ENCODE measurements at places on chromosomes 13 and 19. TPM values are rescaled to one million over a fixed set of nuclear protein-coding genes. Genes with fewer than 3 reads are reported as not detected.
A peak's percentile ranks its signal among the peaks of the same experiment; 100 is the strongest.

DNA sequence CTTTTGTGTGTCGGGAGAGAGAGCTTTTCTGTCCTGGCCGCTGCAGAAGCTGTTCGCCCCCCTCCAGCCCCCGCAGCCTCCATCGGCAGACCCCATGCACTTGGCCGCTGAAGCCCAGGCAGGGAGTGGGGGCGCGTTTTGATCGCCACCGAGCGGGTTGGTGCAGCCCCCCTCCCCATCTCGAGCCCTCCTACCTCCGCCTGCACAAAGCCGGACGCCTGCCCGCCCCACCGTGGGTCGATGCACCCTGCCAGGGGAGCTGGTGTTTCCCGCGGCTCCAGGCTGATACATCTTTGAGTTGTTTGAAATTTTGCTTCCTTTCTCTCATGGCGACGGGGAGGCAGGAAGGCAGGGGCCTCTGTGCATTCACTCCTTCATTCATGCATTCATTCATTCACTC is 16.4 kb upstream of the ONECUT3 start:
- no peaks in the 10 kb centered on the region for H3K36me3 ChIP-seq
- H3K4me3 ChIP-seq, result no peak overlapping the region
- no peak overlapping the region for H3K27ac ChIP-seq
- H3K4me1 ChIP-seq, result no peaks in the 10 kb centered on the region

DNA sequence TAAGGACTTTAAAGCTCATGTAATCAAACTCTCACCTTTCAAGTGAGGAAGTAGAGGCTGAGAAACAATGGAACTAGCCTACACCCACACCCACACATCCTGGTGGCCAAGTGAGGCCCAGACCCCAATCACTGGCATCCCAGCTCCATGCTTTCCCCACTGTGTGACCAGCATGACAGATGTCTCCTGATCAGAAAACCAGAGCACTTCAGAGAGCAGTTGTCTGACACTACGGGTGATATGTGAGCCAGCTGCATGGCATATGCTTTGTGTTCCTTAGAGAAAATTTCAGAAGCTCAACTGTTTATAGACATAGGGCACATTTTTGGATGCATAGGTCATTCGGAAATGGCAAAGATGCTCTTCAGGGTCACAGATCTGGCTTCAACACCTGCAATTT is 315.2 kb downstream of the NDFIP2 start:
- no peaks in the 10 kb centered on the region for H3K4me1 ChIP-seq
- DNase-seq, result no peak
- H3K36me3 ChIP-seq, result no peaks in the 10 kb centered on the region
- H3K4me3 ChIP-seq, result no peak overlapping the region
- H3K27me3 ChIP-seq, result no peaks in the 10 kb centered on the region
- H3K27ac ChIP-seq, result no peak overlapping the region

ERICH6B gene
- not detected for total RNA-seq

LIG4 gene
- total RNA-seq, result 7.7 TPM

SIGLEC11 gene
- not detected for total RNA-seq

DNA sequence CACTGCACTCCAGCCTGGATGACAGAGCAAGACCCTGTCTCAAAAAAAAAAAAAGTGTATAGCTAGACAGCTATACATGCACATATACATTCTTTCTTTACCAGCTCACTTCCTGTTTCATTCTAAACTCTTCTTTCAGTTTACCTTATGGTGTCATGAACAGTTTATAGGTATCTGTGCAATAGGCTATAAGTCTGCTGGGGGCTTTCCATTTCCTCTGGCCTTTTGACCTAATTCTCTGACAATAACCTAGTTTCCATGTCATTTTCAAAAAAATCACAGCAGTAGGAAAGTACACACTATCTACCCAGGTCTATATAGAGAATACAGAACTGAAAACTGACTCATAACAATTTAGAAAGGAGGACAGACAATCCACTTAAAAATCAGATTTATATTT is 24.4 kb upstream of the URAD start:
- no peaks in the 10 kb centered on the region for H3K27me3 ChIP-seq
- H3K36me3 ChIP-seq, result no peaks in the 10 kb centered on the region
- H3K4me1 ChIP-seq, result peaks cover 10% of the 10 kb centered on the region
- peak; percentile 74 for DNase-seq

GRCh38 chr19:41871573-41872383 is 5.3 kb upstream of the CD79A start:
- no peaks in the 10 kb centered on the region for H3K27me3 ChIP-seq
- DNase-seq, result peak; percentile 80
- H3K4me3 ChIP-seq, result no peak overlapping the region
- peaks cover 78% of the 10 kb centered on the region for H3K4me1 ChIP-seq

CPAMD8 gene
- total RNA-seq, result 0.13 TPM

GGACT gene
- 7.6 TPM for total RNA-seq

DNA sequence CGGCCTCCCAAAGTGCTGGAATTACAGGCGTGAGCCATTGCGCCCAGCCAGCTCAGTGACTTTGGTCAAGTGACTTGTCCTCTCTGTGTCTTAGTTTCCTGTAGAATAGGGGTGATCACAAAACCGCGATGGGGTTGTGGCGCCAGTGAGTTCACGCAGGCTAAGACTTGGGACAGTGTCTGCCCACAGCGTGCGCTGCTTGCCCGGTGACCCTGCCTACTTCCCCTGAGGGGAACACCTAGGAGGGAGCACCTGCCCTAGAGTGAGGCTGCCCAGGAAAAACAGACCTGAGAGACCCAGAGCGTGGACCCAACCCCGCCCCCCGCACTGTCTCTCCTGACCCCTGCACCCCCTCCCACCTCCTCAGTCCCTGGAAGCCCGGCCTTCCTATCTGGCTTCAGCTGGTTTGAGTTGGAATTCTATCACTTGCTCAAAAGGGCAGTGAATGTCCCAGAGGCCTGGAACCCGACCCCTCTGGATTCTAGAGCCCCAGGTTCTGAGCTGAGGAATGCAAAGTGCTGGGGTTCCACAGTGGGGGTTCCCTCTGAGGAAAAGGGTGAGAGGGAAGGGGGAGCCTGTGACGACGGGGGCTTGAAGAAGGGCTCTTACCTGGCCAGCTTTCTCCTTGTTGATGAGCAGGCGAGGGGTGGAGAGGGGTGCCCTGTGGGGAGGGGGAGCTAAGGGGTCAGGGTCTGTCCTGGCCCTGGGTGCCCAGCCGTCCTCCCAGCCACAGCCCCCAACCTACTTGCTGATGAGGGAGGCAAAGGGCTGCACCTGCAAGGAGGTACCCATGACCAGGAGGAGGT is 2.2 kb upstream of the RINL start:
- DNase-seq, result no peak
- H3K4me3 ChIP-seq, result no peak overlapping the region
- peaks cover 7% of the 10 kb centered on the region for H3K4me1 ChIP-seq
- no peaks in the 10 kb centered on the region for H3K36me3 ChIP-seq
- H3K27me3 ChIP-seq, result no peaks in the 10 kb centered on the region

CADM4 gene
- 0.11 TPM for total RNA-seq

DNA sequence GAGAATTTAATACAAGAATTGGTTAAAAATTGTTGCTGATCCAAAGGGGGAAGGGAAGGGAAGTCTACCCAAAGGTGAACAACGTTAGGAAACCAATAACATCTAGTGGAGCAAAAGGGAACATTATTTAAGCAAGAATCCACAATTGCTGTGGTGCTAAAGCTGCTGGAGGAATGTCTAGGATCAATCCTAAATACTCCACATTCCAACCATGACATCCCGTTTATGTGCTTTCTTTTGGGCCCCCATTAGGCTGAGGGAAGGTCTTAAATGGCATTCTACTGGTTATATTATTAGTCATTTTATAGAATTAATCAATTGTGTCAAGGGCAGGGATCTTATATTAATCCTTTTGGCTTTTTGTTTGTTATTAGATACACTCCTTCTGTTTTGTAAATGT is 39.9 kb upstream of the VWA8 start:
- no peak overlapping the region for H3K27ac ChIP-seq
- H3K4me3 ChIP-seq, result no peak overlapping the region
- no peaks in the 10 kb centered on the region for H3K36me3 ChIP-seq
- no peaks in the 10 kb centered on the region for H3K27me3 ChIP-seq
- H3K4me1 ChIP-seq, result no peaks in the 10 kb centered on the region
- no peak for DNase-seq

- no peaks in the 10 kb centered on the region for H3K27me3 ChIP-seq
- H3K4me3 ChIP-seq, result no peak overlapping the region
- DNase-seq, result no peak
- H3K36me3 ChIP-seq, result no peaks in the 10 kb centered on the region
These were observed 360.5 kb downstream of the KCNRG start for GRCh38 chr13:50375792-50376191.

- no peak for DNase-seq
- H3K27ac ChIP-seq, result no peak overlapping the region
- peaks cover 3% of the 10 kb centered on the region for H3K27me3 ChIP-seq
- H3K4me1 ChIP-seq, result no peaks in the 10 kb centered on the region
- H3K36me3 ChIP-seq, result no peaks in the 10 kb centered on the region
These were observed 11.6 kb upstream of the CLDN10 start for GRCh38 chr13:95540888-95541287.

DNA sequence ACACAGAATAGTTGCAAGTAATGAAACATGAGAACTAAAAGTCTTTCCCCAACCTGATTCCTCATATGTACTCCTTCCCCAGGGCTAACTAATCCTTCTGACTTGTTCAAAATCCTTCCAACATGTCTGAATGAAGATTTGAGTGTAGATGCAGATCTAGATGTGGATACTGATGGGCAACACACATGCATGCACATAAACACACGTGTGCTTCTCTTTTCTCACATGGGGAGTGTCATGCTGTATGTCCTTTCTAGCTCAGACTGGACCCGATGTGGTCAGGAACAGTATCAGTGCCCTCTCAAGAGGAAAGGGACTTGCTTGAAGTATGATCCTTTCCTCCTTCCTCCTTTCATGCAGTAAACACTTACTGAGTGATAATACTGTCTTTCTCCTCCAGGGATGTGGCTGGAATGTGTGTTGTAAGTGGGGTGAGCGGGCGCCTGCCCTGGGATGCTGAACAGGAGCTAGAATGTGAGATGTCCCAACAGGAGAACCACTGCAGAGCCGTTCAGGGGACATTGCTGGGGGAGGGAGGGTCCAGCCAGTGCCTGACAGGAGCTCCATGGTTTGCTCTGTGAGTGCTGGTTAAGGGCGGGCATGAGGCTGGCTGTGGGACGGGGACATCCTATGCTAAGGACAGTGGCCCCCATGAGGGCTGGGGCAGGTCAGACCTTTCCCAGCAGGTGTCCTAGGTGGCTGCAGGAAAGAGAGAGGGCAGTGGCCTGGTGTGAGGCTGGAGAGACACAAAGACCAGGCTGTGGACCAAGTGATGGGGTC is 146.9 kb downstream of the TEX29 start:
- H3K27ac ChIP-seq, result no peak overlapping the region
- H3K4me1 ChIP-seq, result no peaks in the 10 kb centered on the region
- H3K4me3 ChIP-seq, result no peak overlapping the region
- no peaks in the 10 kb centered on the region for H3K27me3 ChIP-seq
- DNase-seq, result no peak

DNA sequence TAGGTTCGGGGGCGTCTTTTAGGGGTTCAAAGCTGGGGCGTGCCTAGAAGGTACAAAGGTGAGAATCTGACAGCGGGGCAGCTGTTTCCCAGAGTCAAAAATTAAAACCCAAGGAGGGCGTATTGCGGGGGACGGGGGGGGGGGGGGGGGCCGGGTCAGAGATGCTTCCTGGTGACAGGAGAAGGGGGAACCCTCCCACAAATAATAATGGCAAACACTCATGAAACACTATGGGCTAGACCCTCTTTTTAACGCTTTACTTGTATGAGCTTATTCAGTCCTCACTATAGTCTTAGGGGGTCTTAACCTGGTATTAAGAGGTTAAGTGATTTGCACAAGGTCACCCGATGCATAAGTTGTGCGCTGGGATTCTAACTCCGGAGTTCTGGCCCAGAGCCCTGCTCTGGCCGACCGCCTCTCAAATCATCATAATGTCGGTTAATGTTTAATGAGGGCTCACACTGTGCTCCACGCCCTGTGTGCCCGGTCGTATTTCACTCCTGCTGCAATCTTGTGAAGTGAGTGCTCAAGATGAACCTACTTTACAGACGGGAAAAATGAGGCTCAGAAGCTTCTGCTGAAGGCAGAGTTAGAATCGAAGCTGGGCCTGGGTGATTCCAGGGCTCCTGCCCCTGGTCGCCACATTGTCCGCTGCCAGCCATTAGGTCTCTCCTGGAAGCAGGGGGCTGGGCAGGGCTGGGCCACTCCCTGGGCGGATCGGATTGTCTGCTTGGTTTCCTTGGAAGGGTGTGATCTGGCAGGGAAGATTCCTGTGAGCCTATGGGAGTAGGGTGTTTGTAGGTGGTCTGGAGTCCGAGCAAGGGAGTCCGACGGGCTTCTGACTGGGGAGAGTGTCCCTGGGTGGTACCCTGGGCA is 964 bp downstream of the PAK4 start:
- peak overlapping the region; percentile 64 for H3K27ac ChIP-seq
- H3K27me3 ChIP-seq, result no peaks in the 10 kb centered on the region
- no peaks in the 10 kb centered on the region for H3K36me3 ChIP-seq

DNA sequence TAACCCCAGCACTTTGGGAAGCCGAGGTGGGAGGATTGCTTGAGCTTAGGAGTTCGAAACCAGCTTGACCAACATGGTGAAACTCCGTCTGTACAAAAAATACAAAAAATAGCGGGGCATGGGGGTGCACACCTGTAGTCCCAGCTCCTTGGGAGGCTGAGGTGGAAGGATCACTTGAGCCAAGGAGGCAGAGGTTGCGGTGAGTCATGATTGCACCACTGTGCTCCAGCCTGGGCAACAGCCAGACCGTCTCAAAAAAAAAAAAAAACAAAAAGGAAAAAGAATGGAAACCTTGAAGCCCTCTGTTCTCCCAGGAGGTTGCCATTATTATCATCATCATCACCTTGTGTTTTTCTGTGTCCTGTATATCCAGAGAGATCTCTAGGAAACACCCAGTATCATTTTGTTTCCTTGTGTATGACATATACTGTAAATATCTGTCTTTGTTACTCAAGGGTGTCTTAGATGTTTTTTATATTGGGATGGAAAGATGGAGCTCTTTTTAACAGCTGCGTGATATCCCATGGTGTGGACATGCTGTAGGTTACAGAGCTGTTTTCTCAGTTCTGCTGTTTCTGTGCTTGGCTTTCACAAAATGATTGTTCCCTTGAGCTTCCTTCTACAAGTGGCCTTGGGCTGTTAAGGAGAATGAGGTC is 11.8 kb downstream of the CHAF1A start:
- DNase-seq, result no peak
- peaks cover 13% of the 10 kb centered on the region for H3K36me3 ChIP-seq
